ENCODE measurements at places on chromosomes 6 and 20.

GRCh38 chr20:15836634-15837033 lies 736.6 kb downstream of the KIF16B start:
- DNase-seq, result no peak

- no peak for DNase-seq
These were observed 906 bp upstream of the FOXP4 start for GRCh38 chr6:41545247-41545702.

- no peak for DNase-seq
These were observed 13.3 kb downstream of the TASP1 start for GRCh38 chr20:13625304-13625979.

DNA sequence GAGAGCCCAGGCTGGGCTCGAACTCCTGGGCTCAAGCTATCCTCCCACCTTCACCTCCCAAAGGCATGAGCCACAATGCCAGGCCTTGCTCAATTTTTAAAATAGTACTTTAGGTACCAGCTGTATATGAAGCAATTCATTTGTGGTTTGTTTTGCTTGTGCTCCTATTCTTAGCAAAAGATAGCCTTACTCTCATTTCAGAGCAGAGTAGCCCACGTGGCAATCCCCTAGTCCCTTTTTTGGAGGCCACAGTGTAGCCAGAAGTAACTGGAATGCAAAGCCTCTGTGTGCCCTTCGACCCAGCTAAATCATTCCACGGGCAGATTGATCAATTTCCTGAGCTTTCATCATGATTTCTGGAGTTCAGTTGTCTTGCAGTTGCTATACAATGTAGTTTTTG lies 372.2 kb downstream of the NRN1 start:
- DNase-seq, result no peak

DNA sequence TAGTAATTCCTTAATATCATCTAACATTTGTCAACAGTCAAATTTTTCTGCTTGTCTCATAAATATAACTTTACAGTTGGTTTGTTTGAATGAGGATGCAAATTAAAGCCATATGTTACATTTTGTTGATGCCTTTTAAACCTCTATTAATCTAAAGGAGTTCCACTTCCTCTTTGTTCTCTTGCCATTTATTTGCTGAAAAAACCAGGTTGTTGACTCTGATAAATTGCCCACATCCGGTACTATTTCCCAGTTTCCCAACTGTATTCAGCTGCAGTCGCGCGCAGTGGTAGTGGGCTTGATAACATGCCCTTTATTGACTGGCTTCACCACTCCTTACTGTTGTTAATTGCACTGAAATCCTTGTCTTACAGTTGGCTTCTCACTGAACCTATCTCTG lies 32.8 kb upstream of the SIRPB2 start:
- no peak for DNase-seq

- no peak for DNase-seq
These were observed 52.1 kb upstream of the RNF182 start for GRCh38 chr6:13872681-13873080.

GRCh38 chr20:31821427-31821826 lies 2.3 kb downstream of the MYLK2 start:
- DNase-seq, result no peak

- DNase-seq, result no peak
These were observed 35.8 kb downstream of the RREB1 start for GRCh38 chr6:7143476-7143974.

GRCh38 chr6:144408161-144408560 lies 123.0 kb downstream of the UTRN start:
- no peak for DNase-seq

DNA sequence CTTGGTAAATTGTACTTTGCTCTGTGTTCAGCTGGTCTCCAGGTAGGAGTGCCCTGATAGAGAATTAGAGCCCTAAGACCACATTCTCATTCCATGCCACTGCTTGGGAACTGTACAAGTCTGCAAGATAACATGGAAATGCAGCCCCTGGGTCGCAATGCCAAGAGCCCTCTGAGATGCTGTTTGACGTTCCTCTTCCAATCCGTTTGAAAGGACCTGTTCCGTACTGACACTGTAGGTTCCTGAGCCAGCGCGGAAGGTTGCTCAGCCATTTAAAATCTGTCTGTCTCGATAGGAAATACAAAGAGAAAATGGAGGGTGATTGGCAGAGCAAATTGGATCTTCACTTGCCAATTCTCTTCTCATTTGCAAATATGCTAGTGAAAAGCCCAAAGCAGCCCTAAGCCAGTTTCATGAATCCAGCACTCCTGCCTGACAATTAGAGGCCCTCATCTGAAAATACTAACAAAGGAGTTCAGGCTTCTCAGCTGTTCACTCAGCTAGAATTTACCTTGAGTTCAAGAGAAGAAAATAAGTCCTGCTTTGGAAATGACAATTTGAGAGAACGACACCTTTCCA lies 100.6 kb upstream of the AFDN start:
- DNase-seq, result no peak

- DNase-seq, result no peak
These were observed 62.2 kb downstream of the SLX4IP start for GRCh38 chr20:10497283-10497682.

- DNase-seq, result no peak
These were observed 5.2 kb upstream of the FASTKD5 start for GRCh38 chr20:3164763-3165410.

DNA sequence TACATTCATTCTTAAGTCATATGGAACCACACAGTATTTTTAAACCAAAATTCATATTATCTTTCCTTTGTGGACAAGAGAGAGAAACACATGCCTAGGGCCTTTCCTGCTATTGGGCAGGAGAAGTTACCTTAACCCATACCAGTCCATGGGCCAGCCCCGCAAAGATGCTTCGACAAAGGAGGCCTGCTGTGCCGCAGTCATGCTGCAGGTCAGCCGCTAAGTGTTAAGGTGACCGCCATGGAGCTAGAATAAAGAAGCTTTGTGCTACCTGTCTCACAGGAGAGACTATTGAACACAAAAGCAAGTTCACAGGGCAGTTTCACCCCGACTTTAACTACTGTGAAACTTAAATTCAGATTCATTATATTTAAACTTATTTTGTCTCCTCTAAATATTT lies 62.3 kb upstream of the TMEM181 start:
- DNase-seq, result no peak

GRCh38 chr6:142551274-142551811 lies 249.5 kb downstream of the ADGRG6 start:
- DNase-seq, result peak; percentile 42

- DNase-seq, result no peak
These were observed 443.0 kb downstream of the PKHD1 start for GRCh38 chr6:51644426-51644825.

- no peak for DNase-seq
These were observed 26.5 kb downstream of the PMEPA1 start for GRCh38 chr20:57683287-57683686.

DNA sequence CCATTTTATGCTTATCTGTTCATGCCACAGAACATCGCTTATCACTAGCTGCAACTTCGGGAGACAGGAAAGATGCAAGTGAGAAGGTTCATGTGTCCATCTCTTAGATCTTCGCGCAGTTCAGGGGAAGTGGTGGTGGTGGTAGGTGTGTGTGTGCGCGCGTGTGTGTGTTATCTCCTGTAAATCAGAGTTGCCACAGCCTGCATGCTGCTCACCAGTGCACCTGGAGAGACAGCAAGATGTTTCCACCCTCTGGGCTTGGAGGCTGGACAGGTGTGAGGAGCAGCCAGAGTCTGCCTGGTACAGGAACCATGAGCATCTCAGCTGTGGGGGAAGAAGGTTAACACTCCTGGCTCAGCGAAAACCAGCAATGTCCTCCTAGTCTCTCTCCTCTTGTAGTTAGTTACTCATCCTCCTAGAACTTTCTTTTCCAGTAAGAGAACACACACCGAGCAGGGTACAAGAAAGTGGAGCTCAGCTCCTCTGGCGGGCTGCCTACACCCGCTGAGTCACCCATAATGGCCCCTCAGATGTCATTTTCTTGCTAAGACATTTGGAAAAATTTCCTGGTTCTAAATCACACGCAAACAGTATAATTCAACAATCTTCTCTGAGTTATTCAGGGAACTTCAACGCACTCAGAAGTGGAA lies 5.1 kb upstream of the TUBB1 start:
- DNase-seq, result no peak

- no peak for DNase-seq
These were observed 215.1 kb upstream of the TBX18 start for GRCh38 chr6:84979541-84979940.

GRCh38 chr6:169388395-169389166 lies 134.9 kb upstream of the THBS2 start:
- no peak for DNase-seq

GRCh38 chr6:131062241-131063027 lies 611 bp downstream of the EPB41L2 start:
- DNase-seq, result peak; percentile 7

DNA sequence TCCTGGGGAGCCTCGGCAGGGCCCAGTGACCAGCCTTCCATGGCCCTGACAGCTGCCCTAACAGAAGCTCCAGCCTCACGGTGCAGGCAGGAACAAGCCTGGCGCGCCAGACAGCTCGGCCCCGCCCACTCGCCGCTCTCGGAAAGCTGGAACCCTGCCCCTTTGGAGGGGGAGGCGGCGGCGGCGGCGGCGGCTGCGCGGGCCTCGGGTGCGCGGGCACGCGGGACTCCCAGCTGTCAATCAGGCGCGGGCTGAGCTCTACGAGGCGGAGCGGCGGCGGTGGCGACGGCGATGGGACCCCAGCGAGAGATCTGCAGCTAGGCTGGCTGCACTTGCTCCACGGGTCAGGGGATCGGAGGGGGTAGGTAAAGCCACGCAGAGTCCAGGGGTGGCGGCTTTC lies at the start of gene NRSN1:
Gene NRSN1 (plus strand): TSS at position 236 of the 400 bp plus-strand sequence. CDS start 8,113 bp downstream, outside the sequence.
- DNase-seq, result no peak

GRCh38 chr6:906920-907319 lies 214.0 kb upstream of the EXOC2 start:
- DNase-seq, result no peak

GRCh38 chr6:41767112-41767833 lies 12.4 kb downstream of the FRS3 start:
- no peak for DNase-seq

GRCh38 chr20:46084805-46085178 lies 5.0 kb downstream of the NCOA5 start:
- no peak for DNase-seq

- no peak for DNase-seq
These were observed 111.8 kb upstream of the TNFAIP3 start for GRCh38 chr6:137755284-137755683.

Data from stimulated activated CD4-positive, alpha-beta T cell treated with anti-CD3 and anti-CD28 coated beads, Interleukin-4, amount 100 ng/mL, for 24 hours (primary cell).